ENCODE measurements at places on chromosomes 7 and 10.
A peak's percentile ranks its signal among the peaks of the same experiment; 100 is the strongest.

DNA sequence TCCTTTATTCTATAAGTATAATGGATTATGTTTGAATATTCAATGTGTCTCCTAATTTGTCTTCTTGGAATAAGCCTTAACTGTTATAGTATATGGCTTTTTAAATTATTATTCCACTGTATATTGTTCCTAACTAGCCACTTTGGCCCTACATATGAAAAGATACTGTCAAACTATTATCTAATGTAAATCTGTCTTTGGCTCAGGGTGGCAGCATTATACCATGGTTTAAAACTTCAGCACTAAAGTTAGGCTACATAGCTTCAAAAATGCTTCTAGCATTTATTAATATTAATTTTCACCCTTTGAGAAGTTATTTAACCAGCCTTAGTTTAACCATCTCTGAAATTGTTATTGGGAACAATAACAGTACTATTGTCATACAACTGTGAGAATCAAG is 543.1 kb upstream of the MBL2 start:
- DNase-seq: peak; percentile 28

- peak; percentile 30 for DNase-seq
Measured at GRCh38 chr7:23709081-23709750, 803 bp upstream of the STK31 start.

DNA sequence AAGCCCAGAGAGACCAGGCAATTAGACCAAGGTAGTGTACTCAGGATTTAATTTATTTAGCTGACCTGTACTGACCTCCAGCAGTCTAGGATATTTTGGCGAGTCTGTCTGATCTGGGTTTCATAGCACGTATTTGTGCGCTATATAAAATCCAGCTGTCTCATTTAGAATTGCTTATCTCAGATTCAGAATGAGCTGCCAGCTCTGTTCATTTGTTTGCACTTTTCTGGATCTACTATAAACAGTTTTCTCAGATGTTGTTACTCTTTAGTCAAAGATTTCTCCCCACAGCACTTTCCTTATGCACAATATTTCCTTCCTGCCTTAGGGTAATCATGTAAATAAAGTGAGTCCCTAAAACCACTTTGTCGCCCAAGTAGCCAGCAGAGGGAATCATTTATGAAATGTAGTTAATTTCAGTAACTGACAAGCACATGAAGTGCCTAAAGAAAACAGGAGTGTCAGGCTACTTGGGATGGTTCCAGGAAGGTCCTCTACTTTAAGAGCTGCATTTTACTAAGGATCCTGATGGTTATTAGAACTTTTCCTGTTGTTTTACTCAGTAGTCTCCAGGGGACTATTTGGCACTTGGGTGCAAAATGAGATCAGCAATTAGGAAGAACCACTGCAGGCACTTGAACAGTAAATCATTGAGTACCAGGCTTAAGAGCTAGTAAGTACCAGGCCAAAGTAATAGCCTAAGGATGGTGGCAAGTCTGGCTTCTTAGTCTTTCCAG is 226.4 kb downstream of the TWIST1 start:
- peak; percentile 76 for DNase-seq

- no peak for DNase-seq
Measured at GRCh38 chr7:112018305-112019030, 187.7 kb downstream of the DOCK4 start.

DNA sequence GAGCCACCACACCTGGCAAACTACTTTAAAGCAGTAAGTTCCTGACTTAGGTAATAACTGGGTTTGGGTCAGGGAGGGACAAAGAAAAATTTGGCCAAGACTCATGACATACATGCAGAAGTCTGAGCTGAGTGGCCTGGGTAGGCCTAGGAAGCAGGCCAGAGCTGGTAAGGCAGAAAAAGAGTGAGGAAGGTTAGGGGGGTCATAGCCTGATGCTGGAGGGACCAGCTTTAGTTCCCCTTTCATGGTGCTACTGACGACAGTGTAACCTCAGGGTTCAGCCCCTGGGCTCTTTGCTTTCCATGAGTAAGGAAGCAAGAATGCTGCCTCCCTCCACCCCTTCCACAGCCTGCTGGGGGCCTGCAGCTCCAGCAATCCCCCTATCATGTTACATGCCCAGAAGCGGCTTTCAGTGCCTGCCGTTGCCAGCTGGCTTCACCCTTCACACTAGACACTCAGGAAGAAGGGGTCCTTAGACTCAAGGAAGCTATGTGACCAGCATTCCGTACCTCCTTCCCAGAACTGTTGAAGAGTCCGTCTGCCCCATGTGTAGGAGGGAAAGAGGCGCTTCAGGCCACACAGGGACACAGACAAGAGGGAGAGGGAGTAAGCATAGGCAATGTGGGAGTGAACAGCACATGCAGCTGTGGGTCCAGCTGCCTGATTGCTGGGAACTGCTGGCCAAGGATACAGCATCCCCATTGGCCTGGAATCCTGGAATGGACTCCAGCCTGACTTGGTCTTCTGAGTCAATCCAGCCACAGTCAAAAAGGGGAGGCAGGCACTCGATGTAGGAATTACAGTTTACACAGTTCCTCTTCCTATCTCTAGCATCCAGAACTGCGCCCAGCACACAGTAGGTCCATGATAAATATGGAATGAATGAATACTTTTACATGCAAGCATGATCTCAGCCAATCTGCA is 4.1 kb upstream of the PLAU start:
- peak; percentile 57 for DNase-seq
